ENCODE measurements at places on chromosomes 6 and 20. TPM values are rescaled to one million over a fixed set of nuclear protein-coding genes. Genes with fewer than 3 reads are reported as not detected.

MAPK14 gene
- polyA plus RNA-seq: 33.4 TPM

SEC63 gene
- 41.3 TPM for polyA plus RNA-seq

LPA gene
- not detected for polyA plus RNA-seq

ASIP gene
- polyA plus RNA-seq: not detected

CDH4 gene
- polyA plus RNA-seq: not detected

HLA-DQB1 gene
- polyA plus RNA-seq: 155 TPM

EPB41L1 gene
- 0.83 TPM for polyA plus RNA-seq

BHLHE23 gene
- polyA plus RNA-seq: not detected

OSBPL2 gene
- polyA plus RNA-seq: 25.6 TPM

PSORS1C2 gene
- polyA plus RNA-seq: not detected

RUNX2 gene
- 2.9 TPM for polyA plus RNA-seq

RIPOR2 gene
- polyA plus RNA-seq: 561 TPM

RPP40 gene
- polyA plus RNA-seq: 11.2 TPM

HLA-DRA gene
- 8,827 TPM for polyA plus RNA-seq

TMC2 gene
- not detected for polyA plus RNA-seq

AHI1 gene
- 10.4 TPM for polyA plus RNA-seq

POU5F1 gene
- 0.70 TPM for polyA plus RNA-seq

FITM2 gene
- 0.76 TPM for polyA plus RNA-seq

DNMT3B gene
- polyA plus RNA-seq: not detected

CENPQ gene
- 4.6 TPM for polyA plus RNA-seq

SLC22A16 gene
- not detected for polyA plus RNA-seq

XRN2 gene
- 48.4 TPM for polyA plus RNA-seq

C4A gene
- polyA plus RNA-seq: 0.23 TPM

GPR63 gene
- not detected for polyA plus RNA-seq

TRIM40 gene
- polyA plus RNA-seq: 0.10 TPM

PI3 gene
- 0.65 TPM for polyA plus RNA-seq

SYNDIG1 gene
- polyA plus RNA-seq: not detected

CCM2L gene
- not detected for polyA plus RNA-seq

ZSCAN31 gene
- 0.56 TPM for polyA plus RNA-seq

MRAP2 gene
- not detected for polyA plus RNA-seq

TNXB gene
- 0.21 TPM for polyA plus RNA-seq

BMP2 gene
- polyA plus RNA-seq: not detected

EEF1A2 gene
- not detected for polyA plus RNA-seq

RNF217 gene
- polyA plus RNA-seq: not detected

PRSS35 gene
- not detected for polyA plus RNA-seq

SIRPB1 gene
- 2.0 TPM for polyA plus RNA-seq

C20orf144 gene
- polyA plus RNA-seq: not detected

FKBP1A gene
- polyA plus RNA-seq: 36.1 TPM

MYL9 gene
- polyA plus RNA-seq: 2.9 TPM

LY6G5C gene
- 3.2 TPM for polyA plus RNA-seq

PMEPA1 gene
- polyA plus RNA-seq: 7.0 TPM

ERMARD gene
- polyA plus RNA-seq: 9.0 TPM

AGER gene
- 0.58 TPM for polyA plus RNA-seq

TMEM170B gene
- 0.36 TPM for polyA plus RNA-seq

ERVFRD-1 gene
- polyA plus RNA-seq: not detected

CRISP2 gene
- not detected for polyA plus RNA-seq

SLC35F1 gene
- not detected for polyA plus RNA-seq

PAX1 gene
- not detected for polyA plus RNA-seq

E2F1 gene
- 0.43 TPM for polyA plus RNA-seq

STMND1 gene
- polyA plus RNA-seq: not detected

STXBP5 gene
- polyA plus RNA-seq: 1.2 TPM

Data from IgD-negative memory B cell (primary cell).